Astrocyte (in vitro differentiated cells and primary cell): ENCODE measurements at places on chromosomes 12 and 14. TPM values are rescaled to one million over a fixed set of nuclear protein-coding genes. Genes with fewer than 3 reads are reported as not detected.

The ZDHHC17 gene
- total RNA-seq: 61.7 and 77.5 TPM in 2 replicates

The MED13L gene
- 139 and 153 TPM in 2 replicates for total RNA-seq

The GLT1D1 gene
- total RNA-seq: 0.14 and 0.16 TPM in 2 replicates

DNA sequence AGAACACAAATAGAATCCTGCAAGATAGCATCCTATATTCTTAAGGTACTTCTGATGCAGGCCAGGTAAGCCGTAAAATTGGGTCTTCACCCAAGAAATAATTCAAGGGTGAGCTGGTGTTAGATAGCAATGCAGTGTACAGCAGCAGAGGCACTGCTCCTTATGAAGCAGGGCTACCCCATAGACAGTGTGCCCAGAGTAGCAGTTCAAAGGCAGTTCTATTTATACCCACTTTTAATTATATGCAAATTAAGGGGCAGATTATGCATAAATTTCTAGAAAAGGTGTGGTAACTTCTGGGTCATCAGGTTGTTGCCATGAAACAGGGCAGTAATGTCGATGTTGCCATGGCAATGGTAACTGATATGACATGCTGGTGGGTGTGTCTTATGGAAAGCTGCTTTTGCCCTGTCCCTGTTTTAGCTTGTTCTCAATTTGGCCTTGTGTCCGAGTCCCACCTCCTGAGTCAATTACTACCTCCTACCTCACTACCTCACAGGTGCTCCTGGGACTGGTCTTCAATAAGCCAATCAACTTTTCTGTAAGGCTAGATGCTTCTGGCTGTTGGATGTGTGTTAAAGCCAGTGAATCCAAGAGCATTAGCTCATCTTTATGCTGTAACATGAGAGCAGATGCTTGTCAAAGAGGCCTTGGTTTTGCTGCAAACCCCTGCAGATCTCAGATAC is 61.0 kb downstream of the PPM1A start:
- H3K4me1 ChIP-seq: no peaks in the 10 kb centered on the region
- DNase-seq: no peak
- no peaks in the 10 kb centered on the region for H3K27me3 ChIP-seq
- no peak overlapping the region for H3K27ac ChIP-seq

The TGM1 gene
- 3.8 and 4.8 TPM in 2 replicates for total RNA-seq

DNA sequence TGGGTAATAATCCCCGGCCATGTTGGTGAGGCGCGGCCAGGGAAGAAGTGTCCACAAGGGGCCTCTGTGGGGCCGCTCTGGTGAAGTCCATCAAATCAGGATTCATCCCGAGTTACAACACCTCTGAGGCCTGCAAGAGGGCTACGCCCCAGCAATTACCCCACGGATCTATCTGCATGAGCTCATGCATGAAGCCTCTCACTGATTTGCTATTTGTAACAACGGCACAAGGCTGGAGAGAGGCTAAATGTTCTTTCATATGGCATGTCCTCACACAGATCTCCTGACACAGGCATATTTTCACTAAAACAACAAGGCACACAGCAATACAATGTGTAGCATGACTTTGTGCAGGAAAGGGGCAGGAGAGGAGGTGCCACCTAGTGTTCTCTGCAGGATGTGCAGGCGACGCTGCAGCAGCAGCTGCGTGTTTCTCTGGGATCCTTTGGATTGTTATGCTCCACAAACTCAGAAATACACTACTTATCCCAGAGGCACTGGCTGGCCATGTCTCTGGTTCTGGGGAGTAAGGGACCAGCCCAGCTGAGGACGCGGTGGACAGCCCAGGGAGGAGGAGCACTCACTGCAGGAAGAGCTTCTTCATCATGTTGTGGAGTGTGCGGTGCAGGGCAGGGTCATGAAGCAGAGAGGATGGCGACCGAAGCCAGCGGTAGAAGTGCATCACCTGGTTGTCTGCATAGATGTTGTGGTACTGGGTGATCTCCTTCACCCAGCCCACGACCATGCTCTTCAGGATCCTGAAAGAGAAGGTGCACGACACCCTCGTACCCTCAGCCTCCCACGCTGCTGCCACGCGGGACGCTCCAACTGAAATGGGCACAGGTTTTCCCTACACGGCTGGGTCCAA is 20.2 kb downstream of the P2RX2 start:
- no peaks in the 10 kb centered on the region for H3K27me3 ChIP-seq
- DNase-seq: peak; percentile 15
- no peak overlapping the region for H3K27ac ChIP-seq
- H3K36me3 ChIP-seq: peaks cover 6% of the 10 kb centered on the region
- H3K4me3 ChIP-seq: no peak overlapping the region

- no peaks in the 10 kb centered on the region for H3K36me3 ChIP-seq
- H3K27me3 ChIP-seq: no peaks in the 10 kb centered on the region
These were observed 23.2 kb upstream of the RIN3 start for GRCh38 chr14:92490239-92490959.

The KLRC1 gene
- not detected in 2 replicates for total RNA-seq

DNA sequence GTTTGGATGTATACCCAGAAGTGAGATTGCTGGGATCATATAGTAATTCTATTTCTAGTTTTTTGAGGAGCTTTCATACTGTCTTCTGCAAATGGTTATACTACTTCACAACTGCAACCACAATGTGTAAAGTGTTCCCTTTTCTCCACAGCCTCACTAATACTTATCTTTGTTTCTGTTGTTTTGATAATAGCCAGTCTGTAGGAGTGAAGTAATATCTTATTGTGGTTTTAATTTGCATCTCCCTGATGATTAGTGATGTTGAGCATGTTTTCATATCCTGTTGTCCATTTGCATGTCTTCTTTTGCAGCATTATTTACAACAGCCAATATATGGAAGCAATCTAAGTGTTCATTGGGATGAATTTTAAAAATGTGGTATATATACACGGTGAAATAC is 29.9 kb downstream of the GABARAPL1 start:
- H3K27ac ChIP-seq: no peak overlapping the region
- DNase-seq: no peak
- no peaks in the 10 kb centered on the region for H3K36me3 ChIP-seq
- no peak overlapping the region for H3K4me3 ChIP-seq
- no peaks in the 10 kb centered on the region for H3K4me1 ChIP-seq

DNA sequence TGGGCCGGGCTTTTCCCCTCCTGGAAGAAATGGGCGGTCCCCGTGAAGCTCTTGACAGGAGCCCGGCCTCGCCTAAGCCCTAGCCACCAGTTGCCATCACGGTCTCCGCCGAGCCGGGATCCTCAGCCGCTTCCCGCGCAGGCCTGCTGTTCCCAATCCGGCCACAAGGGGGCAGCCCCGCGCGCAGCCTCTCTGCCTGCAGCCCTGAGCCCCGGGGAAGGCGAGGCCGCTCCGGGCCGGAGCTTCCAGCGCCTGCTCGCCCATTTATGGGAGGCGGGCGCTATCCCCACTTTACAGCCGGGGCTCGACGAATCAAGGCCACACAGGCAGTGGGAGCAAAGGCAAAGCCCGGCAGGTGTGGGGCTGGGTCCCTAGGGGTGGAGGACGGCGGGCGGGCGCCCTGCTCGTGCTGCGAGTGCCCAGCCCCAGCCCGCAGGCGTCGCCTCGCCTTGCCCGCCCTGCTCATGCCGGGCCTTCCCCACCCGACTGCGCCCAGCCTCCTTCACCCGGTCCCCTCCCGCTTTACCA is 61.5 kb downstream of the LGMN start:
- no peaks in the 10 kb centered on the region for H3K27me3 ChIP-seq
- no peak overlapping the region for H3K4me3 ChIP-seq
- no peak overlapping the region for H3K27ac ChIP-seq
- H3K36me3 ChIP-seq: no peaks in the 10 kb centered on the region

The RASSF3 gene
- total RNA-seq: 16.4 and 18.3 TPM in 2 replicates

GRCh38 chr14:63605041-63605532 is 36.6 kb downstream of the WDR89 start:
- no peak overlapping the region for H3K4me3 ChIP-seq
- DNase-seq: no peak
- no peak overlapping the region for H3K27ac ChIP-seq
- H3K36me3 ChIP-seq: peaks cover 2% of the 10 kb centered on the region
- H3K4me1 ChIP-seq: no peaks in the 10 kb centered on the region

The CLEC9A gene
- total RNA-seq: not detected in 2 replicates

DNA sequence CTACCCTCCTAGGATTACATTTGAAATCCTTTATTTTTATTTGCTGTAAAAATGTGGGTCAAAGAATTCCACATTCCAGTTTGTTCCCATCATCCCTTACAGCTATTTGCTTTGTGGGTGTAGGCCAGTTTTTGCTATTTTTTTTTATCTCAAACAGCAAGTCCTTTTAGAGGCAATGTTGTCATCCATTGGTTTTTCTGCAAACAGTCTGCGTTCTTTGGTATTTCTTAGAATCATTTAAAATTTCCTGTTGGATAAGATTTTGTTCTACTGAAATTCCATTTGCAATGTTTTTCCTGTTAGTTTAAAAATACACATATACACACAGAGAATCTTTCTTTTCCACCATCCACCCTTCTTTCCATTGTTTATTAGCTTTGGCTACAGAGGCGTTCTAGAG is 53.3 kb upstream of the STK38L start:
- H3K4me1 ChIP-seq: peaks cover 56% of the 10 kb centered on the region
- no peaks in the 10 kb centered on the region for H3K27me3 ChIP-seq

The PTPRR gene
- 1.3 and 1.4 TPM in 2 replicates for total RNA-seq

The OR6C65 gene
- not detected in 2 replicates for total RNA-seq

- H3K27ac ChIP-seq: no peak overlapping the region
- H3K36me3 ChIP-seq: no peaks in the 10 kb centered on the region
- DNase-seq: no peak
- no peak overlapping the region for H3K4me3 ChIP-seq
- H3K4me1 ChIP-seq: peaks cover 5% of the 10 kb centered on the region
These were observed 175.1 kb downstream of the CHST11 start for GRCh38 chr12:104631867-104632266.

DNA sequence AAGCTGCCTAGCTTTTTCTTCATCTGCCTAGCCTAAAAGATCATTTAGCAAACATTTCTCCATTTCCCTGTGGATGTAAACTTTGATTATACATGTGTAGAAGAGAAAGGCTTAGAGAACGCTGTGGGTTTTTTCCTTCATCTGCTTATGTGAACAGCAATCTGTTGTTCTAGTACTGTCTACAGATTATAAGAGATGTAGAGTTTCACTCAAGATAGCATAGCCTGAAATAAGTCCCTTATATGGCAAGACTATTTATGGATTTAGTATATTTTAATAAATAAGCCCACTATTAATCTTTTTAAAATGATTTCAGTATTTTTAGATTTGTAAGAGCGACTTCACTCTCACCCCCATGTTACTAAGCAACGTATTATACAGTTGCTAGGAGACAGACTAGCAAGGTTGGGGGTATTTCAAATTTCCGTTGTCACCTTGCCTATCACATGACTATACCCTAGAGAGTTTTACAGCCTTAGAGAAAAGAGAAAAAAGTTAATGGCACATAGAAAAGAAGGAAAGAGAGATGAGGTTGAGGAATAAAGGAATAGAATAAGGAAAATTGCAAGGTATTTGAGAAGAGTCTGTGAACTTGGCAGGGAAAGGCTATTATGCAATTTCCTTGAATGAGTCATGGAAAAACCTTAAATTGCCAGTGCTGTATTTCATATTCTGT is 12.2 kb upstream of the TUBA1A start:
- no peaks in the 10 kb centered on the region for H3K36me3 ChIP-seq
- peaks cover 32% of the 10 kb centered on the region for H3K4me1 ChIP-seq
- H3K4me3 ChIP-seq: peak overlapping the region; percentile 34
- peak overlapping the region; percentile 91 for H3K27ac ChIP-seq
- no peaks in the 10 kb centered on the region for H3K27me3 ChIP-seq
- DNase-seq: peak; percentile 85

- H3K4me3 ChIP-seq: peak overlapping the region; percentile 79
- no peaks in the 10 kb centered on the region for H3K36me3 ChIP-seq
- no peaks in the 10 kb centered on the region for H3K27me3 ChIP-seq
- peaks cover 28% of the 10 kb centered on the region for H3K4me1 ChIP-seq
These were observed 1.2 kb downstream of the PAWR start for GRCh38 chr12:79689477-79690141.

- peaks cover 69% of the 10 kb centered on the region for H3K4me1 ChIP-seq
- DNase-seq: peak; percentile 53
- no peak overlapping the region for H3K4me3 ChIP-seq
- H3K27ac ChIP-seq: peak overlapping the region; percentile 96
- H3K36me3 ChIP-seq: peaks cover 4% of the 10 kb centered on the region
- H3K27me3 ChIP-seq: no peaks in the 10 kb centered on the region
These were observed 97.9 kb downstream of the RFLNA start for GRCh38 chr12:124392667-124393413.

GRCh38 chr12:60872219-60872618 is 1276.4 kb downstream of the SLC16A7 start:
- no peaks in the 10 kb centered on the region for H3K4me1 ChIP-seq
- no peak for DNase-seq
- no peaks in the 10 kb centered on the region for H3K27me3 ChIP-seq

DNA sequence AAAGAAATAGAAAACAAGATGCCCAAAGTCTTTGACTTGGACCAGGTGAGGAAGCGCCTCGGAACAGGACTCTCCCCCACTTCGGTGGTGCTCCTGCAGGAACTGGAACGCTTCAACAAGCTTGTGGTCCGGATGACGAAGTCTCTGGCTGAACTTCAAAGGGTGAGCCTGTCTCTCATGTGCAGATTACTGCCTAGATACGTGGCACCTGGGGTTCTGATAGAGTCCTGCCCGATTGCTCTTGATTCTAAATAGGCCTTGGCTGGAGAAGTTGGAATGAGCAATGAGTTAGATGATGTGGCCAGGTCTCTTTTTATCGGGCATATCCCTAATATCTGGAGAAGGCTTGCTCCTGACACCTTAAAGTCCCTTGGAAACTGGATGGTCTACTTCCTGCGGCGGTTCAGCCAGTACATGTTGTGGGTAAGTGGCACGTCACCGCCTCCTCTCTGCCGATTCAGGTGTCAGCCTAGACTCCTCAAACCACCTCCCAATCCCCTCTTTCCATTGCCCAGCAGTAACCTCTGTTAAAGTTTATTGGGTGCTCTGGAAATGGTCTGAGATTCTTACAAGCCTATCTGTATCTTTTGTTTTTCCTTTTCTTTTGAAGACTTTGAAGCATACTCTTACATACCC is 40.8 kb downstream of the CCDC92 start:
- no peak for DNase-seq
- peaks cover 2% of the 10 kb centered on the region for H3K36me3 ChIP-seq
- H3K4me3 ChIP-seq: no peak overlapping the region
- H3K4me1 ChIP-seq: no peaks in the 10 kb centered on the region

DNA sequence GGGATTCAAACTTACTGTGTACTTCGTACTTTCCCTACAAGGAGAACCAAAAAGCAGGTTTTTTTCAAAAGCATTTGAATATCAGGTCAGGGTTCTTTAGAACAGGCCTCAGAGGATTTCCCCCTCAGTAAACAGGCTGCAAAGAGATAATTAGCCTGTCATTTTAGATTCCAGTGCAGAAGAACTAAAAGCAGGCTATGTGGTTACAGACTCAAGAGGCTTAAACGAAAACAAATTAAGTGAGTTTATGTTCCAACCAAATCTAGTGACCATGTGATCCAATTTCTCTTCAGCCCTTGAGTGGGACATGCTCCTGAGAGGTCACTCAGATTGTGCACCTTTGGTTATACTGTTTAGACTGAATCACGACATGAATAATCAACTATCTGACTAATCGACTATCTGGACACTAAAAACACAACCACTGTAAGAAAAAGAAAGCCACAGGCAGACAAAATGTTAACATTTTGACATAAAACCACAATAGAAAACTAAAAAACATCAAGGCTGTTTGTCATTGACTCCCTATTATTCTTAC is 4.5 kb downstream of the TMED8 start:
- H3K4me3 ChIP-seq: no peak overlapping the region
- H3K27ac ChIP-seq: no peak overlapping the region
- H3K36me3 ChIP-seq: no peaks in the 10 kb centered on the region

- H3K27ac ChIP-seq: no peak overlapping the region
- no peaks in the 10 kb centered on the region for H3K27me3 ChIP-seq
- no peak for DNase-seq
- no peaks in the 10 kb centered on the region for H3K4me1 ChIP-seq
- H3K4me3 ChIP-seq: no peak overlapping the region
These were observed 61.7 kb downstream of the MYRFL start for GRCh38 chr12:69886715-69887114.
